ENCODE measurements at places on chromosomes 16 and 17. TPM values are rescaled to one million over a fixed set of nuclear protein-coding genes. Genes with fewer than 3 reads are reported as not detected.

Gene C17orf113
- not detected for total RNA-seq

Gene GJD3
- 0.57 TPM for total RNA-seq

Gene PYDC1
- not detected for total RNA-seq

Gene RPS6KB1
- 28.5 TPM for total RNA-seq

Gene CYB5D1
- 12.6 TPM for total RNA-seq

Gene TEFM
- 16.1 TPM for total RNA-seq

Gene SLC52A1
- not detected for total RNA-seq

Gene TRPV2
- total RNA-seq = 17.6 TPM

Gene TMEM114
- total RNA-seq = not detected

Gene CLEC16A
- total RNA-seq = 18.8 TPM

DNA sequence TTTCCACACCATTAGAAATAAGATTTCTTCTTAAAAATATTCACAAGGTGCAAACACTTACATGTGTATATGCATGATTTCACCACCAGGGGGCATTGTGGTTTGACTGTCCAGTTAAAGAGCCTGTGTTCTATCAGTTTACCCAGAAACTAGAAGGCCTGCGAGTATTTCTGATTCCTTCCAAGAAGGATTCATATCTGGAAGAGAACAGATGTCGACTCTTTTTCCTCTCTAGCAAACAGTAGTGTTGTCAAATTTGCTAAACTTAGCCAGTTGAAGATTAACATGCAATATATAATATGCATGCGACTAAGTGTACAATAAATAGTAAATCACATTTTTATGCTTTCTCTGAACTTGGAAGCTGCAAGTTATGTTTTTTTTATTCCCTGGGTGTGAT is 404.1 kb downstream of the WWOX start:
- no peak for DNase-seq

DNA sequence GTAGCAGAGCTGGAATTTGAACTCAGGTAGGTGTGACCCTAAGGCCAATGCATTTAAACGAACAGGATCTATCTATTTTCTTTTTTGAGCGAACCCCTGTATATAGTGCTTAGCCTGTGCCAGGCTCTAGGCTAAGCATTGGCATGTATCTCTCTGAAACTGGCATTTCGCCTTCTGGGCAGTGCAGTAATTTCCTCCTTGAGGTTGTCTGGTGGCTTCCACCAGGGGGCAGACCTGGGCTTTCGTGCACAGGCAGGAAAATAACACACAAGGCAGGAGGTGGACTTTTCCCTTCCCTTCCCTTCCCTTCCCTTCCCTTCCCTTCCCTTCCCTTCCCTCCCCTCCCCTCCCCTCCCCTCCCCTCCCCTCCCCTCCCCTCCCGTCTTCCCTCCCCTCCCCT is 34.4 kb upstream of the PRKCB start:
- peak; percentile 49 for DNase-seq
